ENCODE measurements at places on chromosomes 1 and 21. TPM values are rescaled to one million over a fixed set of nuclear protein-coding genes. Genes with fewer than 3 reads are reported as not detected.
A peak's percentile ranks its signal among the peaks of the same experiment; 100 is the strongest.

DNA sequence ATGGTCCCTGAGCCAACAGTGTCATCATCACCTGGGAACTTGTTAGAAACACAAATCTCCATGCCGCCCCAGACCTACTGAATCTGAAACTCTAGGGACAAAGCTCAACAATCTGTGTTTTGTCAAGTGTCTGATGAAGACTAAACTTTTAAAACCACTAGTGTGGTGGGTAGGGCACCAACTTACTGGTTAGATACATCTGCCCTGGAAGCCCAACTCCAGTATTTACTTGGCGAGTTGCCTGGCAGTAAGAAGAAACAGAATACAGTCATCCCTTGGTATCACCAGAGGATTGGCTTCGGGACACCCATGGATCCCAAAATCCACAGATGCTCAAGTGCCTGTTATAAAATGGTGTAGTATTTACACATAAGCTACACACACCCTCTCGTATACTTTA lies 367.9 kb upstream of the DUSP10 start:
- DNase-seq: no peak

- DNase-seq: no peak
Observed at GRCh38 chr1:22128392-22128791, 14.5 kb downstream of the WNT4 start.

GRCh38 chr1:118947790-118948189 lies 40.4 kb downstream of the TBX15 start:
- no peak for DNase-seq

WNT4 gene
- 1.7 TPM for total RNA-seq

CAMK1G gene
- total RNA-seq: 1.1 TPM

- peak; percentile 15 for DNase-seq
Observed at GRCh38 chr1:44406737-44407429, 1.8 kb downstream of the RNF220 start.

DNA sequence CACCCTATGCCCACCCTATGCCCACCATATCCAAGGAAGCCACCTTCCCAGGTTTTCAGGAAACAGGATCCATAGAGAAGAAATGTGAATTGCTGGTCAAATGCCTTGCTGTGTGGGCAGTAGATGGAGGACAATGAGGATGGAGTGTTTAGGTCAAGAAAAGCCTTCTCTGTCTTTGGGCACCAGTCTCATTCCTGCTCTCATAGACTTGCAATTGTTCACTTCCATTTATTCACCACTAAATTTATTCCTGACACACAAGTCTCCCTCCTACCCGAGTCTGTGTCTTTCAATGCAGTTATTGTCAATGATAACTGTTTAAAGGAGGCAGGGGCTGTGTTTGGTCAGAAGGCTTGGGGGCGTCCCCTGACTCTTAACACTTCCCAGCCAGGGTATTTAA lies 48.0 kb upstream of the ITPKB start:
- no peak for DNase-seq

DNA sequence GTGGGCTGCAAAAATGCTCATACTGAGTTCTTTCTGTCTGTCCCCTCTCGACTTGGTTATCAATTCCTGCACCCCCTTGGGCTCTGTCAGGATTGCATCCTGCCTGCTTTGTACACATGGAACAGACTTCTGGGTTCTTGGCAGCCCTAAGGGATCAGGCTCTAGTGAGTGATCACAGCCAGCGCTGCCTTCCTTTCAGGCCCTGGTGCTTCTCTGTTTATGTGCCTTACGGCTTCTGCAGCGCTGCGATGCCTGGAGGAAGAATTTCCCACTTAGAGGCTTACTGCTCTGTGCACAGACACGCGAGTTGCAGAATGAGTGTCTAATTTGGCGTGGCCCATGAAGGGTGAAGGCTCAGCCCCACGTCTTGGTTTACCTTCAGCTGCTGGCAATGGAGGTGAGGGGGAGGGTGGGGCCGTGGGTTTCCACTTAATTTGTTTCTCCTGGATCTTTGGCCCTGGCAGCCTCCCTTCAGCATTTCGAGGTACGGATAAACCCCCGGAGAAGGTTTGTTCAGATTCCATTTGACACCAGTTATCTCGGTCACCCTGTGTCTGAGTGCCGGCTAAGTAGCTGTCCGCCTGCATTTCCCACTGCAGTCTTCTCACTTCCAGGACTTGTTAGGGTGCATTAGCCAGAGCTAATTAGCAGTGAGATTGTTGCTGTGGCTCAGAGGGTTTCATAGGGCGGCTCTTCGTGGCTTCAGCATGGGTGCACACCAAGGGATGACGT lies 227.3 kb downstream of the DYRK1A start:
- DNase-seq: no peak

GRCh38 chr1:84462118-84462517 lies 16.9 kb upstream of the RPF1 start:
- no peak for DNase-seq

AUNIP gene
- 2.4 TPM for total RNA-seq

- DNase-seq: no peak
Observed at GRCh38 chr1:226529891-226530290, 18.7 kb upstream of the STUM start.

DNA sequence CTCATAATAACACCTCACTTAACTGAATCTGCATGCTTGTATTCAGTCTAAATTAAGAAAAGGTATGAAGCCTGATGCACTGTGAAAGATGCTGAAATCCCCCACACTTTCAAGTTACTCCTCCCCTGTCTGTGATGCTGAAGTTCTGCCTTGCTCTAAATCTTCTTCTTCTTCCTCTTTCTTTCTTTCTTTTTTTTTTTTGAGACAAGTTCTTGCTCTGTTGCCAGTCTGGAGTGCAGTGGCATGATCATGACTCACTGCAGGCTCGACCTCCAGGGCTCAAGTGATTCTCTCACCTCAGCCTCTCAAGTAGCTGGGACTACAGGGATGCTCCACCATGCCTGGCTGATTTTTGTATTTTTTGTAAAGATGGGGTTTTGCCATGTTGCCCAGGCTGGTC lies 231.0 kb upstream of the B3GALT2 start:
- DNase-seq: no peak

FAAH gene
- total RNA-seq: 40.3 TPM

- no peak for DNase-seq
Observed at GRCh38 chr1:38541223-38541622, 318.3 kb downstream of the RRAGC start.

- DNase-seq: no peak
Observed at GRCh38 chr1:178599745-178600144, 86.8 kb downstream of the TEX35 start.

- DNase-seq: no peak
Observed at GRCh38 chr1:64877151-64877550, 89.2 kb downstream of the JAK1 start.

- DNase-seq: no peak
Observed at GRCh38 chr1:95278173-95279006, 44.4 kb downstream of the RWDD3 start.

DNA sequence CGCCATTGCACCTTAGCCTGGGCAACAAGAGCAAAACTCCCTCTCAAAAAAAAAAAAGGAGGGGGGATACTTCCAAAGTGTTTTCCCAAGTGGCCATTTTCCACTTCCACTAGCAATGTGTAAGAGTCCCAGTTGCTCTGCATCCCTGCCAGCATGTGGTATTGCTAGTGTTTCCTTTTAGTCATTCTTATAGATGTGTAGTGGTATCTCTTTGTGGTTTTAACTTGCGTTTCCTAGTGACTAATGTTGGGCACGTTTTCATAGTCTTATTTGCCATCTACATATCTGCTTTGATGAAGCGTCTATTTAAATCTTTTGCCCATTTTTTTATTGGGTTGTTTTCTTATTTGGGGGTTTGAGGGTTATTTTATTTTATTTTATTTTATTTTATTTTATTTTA lies 31.1 kb downstream of the INAVA start:
- no peak for DNase-seq

PERM1 gene
- total RNA-seq: not detected

GRCh38 chr1:212010004-212010403 lies 25.4 kb downstream of the INTS7 start:
- no peak for DNase-seq
